Colonic mucosa (tissue), 4 donors: ENCODE measurements at places on chromosomes 2 and 18.

GRCh38 chr2:37555457-37555856, 116.0 kb downstream of the CDC42EP3 start:
- DNase-seq = no peak

- DNase-seq = no peak
These were observed 42.9 kb downstream of the TMEM37 start for GRCh38 chr2:119474371-119475224.

GRCh38 chr2:12547566-12548170, 169.1 kb upstream of the TRIB2 start:
- no peak for DNase-seq

- no peak for DNase-seq
These were observed 19.7 kb downstream of the ATP6V1C2 start for GRCh38 chr2:10741139-10741538.

- no peak for DNase-seq
These were observed 9.6 kb upstream of the DPYSL5 start for GRCh38 chr2:26838121-26838906.

DNA sequence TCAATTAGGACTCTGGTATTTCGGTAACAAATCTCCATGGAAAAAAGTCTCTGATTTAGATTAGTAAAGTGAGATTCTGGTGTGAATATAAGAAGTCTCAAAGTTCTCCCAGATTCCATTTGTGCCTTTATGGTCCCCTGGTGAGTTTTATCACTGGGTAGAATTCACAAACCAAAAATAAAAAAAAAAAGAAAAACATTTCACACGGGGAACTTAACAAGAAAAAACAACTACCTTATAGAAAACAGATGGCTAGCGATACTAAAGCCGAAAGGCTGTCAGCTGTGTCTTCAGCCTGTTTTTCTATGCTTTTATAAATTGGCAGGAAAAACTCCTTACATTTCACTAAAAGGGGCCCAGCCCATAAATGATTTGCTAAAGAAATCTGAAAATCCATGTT, 50.6 kb downstream of the COL5A2 start:
- no peak for DNase-seq

GRCh38 chr2:177900082-177900481, 172.5 kb downstream of the PDE11A start:
- no peak for DNase-seq

DNA sequence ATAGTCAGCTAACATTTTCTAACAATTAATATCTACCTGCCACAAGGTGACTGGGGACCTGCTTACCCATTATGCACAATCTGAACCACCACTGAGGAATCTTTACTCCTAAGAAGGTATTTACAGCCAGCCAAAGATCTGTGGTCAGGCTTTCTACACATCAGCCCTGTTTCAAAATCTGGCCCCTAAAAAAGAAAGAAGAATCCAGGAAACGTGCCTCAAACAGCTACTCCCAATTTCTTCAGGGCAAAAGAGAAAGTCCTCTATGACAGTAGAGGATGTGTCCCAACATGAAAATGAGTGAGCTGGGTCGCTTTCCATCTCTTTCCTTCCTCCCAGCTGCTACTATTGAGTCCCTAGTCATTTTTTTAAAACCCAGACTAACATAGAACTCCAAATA, 79.5 kb downstream of the EPB41L3 start:
- no peak for DNase-seq

GRCh38 chr18:42706618-42707017, 408.9 kb downstream of the RIT2 start:
- DNase-seq = peak; percentile 22

DNA sequence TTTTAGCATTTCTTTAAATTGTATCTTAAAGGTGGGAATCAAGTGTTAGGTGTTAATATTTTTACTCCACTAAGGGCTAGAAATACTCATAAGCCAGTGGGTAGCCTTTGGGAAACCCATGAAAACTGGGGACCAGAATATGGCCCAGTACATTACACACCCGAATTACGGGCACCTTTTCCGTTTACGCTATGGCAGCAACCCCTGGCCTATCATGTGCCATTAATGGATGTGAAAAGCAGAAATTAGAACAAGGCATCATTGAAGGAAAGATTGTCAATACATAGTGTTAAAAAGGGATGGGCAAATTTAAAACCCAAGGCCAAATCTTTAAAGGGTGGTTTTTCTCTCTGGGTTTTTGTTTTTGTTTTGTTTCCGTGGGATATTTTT, 781 bp downstream of the FARP2 start:
- no peak for DNase-seq

DNA sequence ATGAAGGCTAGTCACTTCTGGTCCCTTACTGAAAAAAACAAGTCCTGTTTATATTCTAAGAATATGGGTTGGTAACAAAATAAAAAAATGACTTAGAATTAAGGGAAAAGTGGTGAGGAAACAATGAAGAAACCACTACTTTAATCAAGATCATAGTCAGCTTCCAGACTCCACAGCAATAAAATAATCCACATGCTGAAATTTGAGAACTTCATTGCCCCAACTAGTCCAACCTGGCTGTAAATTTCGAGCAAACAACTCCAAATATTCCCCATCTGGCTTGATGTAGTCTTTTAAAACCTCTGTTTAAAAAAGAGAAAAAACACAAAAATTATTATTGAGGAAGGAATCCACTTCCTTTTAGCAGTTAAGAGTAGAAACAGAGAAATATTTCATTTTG, 32.5 kb downstream of the METTL4 start:
- DNase-seq = no peak

DNA sequence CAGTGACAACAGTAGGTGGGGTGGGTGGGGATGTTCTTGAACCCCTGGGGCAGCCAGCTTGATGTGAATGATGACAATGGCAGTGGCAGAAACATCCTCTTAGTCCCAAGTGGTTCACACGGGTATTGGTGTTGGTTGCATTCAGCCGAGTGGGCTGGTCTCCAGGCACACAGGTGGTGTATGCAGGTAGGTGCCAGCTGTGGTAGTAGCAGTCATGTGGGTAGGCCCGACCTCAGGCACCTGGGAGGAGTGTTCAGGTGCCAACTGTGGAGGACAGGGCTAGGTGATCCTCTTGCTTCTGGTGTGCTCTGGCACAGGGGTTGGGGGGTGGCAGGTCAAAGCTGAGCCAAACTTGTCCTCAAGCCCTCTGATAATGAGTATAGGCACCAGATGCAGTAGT, 327.6 kb upstream of the CYP26B1 start:
- DNase-seq = no peak

- peak; percentile 32 for DNase-seq
These were observed 1.4 kb upstream of the HSBP1L1 start for GRCh38 chr18:79962835-79963657.

GRCh38 chr2:168039881-168040280, 207.5 kb downstream of the STK39 start:
- no peak for DNase-seq

DNA sequence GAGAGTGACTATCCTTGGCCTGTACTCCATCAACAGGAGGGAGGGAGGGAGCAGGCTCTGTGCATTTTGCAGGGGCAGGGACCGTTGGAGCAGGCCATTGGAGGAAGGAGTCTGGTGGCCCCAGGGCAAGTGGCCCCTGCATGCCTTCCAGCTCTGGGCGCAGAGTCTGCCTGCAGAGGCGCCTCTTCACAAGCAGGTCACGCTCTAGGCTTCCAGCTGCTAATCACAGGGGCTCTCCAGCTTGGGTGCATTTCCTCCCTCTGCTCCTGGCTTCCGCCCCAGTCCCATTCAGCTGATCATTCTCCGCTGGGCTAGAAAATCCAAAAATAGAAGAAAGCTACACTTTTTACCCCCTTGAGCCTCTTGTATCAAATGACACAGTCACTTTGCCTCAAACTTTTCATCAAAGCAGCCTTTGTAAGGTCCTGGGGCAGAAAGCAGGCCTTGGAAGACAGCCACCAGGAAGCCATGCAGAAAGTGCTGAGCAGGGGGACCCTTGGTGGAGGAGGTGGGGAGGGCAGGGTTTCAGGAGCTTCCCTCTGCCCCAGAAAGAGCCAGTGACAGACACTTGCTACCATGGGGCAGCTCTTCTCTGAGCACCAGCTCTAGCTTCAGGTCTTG, 11.3 kb downstream of the TMEM247 start:
- DNase-seq = peak; percentile 44

- DNase-seq = no peak
These were observed 401.5 kb downstream of the CNTNAP5 start for GRCh38 chr2:124426625-124427024.

DNA sequence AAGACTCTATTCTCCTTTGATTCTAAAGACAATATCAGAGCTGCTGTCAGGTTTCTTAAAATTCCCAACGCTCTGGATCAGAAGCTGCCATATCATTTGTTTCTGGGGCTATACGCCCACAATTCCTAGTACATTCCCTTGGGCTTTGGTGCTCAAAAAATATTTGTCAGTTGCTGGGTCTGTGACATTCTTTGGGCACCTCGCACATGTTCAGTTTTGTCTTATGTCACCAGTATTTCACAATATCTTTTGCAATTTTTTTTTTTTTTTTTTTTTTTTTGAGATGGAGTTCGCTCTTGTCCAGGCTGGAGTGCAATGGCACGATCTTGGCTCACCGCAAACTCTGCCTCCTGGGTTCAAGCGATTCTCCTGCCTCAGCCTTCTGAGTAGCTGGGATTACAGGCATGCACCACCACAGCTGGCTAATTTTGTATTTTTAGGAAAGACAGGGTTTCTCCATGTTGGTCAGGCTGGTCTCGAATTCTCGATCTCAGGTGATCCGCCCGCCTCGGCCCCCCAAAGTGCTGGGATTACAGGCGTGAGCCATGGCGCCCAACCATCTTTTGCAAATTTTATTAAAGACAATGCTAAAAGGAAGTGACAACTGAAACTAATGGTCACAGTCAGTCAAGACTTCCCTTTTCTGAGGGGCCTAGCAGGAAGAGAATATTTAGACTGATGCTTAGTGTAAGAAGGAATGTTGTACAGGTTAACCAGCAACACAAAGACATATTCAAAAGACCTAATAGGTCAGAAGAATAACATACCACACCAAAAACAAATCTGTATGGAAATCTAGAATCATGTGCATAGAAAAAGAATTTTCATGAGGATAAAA, 6.8 kb downstream of the ZNF397 start:
- no peak for DNase-seq

DNA sequence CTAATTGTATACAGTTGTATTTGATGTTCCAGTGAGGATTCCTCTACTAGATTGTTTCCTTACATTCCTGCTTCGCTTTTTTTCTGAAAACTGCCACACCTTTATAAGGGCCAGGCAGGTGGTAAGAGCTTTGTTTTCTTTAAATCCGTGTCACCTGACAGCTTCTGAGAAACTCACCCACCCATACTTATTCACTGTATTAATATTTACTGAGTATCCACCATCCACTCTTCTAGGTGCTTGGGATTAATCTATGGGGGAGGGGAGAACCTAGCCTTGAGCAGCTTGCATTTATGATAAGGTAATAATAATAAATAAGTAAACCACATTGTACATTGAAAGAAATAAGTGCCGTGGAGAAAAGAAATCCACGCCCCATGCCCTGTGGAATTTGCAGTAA, 174.7 kb upstream of the AGAP1 start:
- DNase-seq = no peak

DNA sequence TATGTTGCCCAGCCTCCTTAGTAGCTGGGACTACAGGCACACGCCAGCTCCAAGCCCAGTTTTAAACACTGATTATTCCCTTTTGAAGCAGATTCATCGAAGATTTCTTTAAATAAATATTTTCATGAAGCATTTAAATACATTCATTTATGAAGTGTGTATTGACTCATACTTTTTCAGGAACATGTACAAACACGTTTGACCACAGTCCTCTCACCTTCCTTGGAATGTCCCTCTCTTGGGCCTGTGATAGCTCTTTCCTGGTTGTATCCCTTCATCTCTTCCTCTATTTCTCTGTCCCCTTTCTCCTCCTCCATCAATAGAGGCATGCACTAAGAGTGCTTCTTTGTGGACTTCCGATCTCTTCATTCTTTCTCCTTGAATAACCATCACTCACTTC, 2.5 kb downstream of the PSTPIP2 start:
- DNase-seq = no peak

DNA sequence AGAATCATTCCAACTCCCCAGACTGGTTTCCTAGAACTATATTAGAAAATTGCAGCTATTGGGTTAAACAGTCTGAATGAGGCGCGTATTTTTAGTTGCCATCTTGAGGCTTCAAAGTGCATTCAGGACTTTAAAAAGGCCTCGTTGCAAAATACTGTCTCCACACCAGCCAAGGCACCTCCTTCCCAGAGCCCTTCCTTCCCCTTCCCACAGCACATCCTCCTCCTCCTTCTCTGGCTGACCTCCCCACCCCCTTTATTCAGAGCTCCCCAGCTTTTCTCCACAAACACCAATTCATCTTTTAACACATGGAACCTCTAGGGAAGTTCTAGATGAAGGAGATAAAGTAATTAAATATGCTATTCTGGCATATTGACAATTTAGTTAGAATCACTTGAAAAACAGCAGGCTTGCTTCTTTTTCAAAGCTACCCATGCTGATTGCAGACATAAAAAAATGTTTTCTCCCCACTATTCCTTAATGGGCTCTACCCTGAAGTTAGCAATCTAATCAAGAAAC, 90.3 kb downstream of the RTP5 start:
- DNase-seq = no peak

- DNase-seq = no peak
These were observed 68.3 kb downstream of the REV1 start for GRCh38 chr2:99421469-99421868.

DNA sequence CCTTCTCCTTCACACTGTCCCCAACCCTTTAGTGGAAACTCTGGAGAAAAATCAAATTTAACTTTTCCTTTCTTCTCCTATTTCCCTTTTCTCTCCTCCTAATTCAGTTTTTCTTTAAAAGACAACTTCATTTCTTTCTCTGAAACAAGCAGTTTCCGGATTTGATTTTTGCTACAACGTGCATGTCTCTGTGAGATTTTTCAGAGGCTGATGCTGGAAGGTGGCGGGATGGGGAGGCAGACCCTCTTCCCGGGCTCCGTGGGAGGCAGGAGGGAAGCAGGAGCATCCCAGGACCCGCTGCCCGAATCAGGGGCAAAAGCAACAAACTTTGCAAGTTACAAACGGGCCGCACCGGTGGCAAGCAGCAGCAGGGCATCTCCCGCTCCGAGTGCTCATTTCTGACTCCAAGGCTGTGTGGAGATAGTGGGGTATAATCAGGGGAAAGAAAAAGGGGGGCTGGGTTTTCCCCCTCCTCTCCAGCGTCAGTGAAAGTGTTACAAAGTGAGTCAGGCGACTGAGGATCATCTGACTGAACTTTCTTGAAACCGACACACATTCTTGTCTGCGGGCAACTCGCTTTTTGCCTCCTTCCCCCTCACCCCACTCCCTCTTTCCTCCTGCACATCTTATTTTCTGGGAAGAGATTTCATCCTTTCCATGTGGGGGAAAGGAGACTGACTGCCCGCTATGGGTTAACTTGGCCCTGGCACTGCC, 6.4 kb downstream of the ZEB2 start:
- DNase-seq = no peak

DNA sequence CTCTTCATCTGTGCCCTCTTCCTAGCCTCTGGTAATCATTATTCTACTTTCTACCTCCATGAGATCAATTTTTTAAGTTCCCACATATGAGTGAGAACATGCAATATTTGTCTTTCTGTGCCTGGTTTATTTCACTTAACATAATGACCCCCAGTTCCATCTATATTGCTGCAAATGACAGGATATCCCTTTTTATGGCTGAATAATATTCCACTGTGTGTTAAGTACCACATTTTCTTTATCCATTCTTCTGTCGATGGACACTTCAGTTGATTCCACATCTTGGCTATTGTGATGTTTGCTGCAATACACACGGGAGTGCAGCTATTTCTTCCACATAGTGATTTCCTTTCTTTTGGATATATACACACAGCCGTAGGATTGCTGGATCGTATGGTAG, 43.9 kb upstream of the CNOT11 start:
- no peak for DNase-seq

GRCh38 chr18:74784752-74785151, 187.1 kb downstream of the ZNF407 start:
- DNase-seq = no peak
